ENCODE measurements at places on chromosomes 5 and 9.

DNA sequence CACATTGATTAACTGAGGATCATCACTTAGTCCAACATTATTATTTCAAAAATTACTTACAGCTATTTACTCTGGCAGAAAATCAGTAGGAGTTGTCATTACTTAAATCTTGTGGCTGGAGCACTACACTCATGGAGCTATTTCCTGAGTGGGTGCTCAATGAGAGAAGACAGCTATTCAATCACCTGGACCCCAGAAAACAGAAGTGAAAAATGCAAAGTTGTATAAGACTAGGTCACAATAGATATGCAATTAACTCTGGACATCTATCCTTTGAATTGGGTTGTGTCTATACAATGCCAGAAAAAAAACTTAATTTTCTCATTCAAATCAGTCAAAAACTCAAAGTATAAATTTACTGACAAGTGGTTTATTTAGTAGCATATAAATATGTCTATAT is 340.9 kb downstream of the EFNA5 start:
- DNase-seq = no peak

GRCh38 chr9:84953252-84953773 is 283.8 kb downstream of the NTRK2 start:
- no peak for DNase-seq

DNA sequence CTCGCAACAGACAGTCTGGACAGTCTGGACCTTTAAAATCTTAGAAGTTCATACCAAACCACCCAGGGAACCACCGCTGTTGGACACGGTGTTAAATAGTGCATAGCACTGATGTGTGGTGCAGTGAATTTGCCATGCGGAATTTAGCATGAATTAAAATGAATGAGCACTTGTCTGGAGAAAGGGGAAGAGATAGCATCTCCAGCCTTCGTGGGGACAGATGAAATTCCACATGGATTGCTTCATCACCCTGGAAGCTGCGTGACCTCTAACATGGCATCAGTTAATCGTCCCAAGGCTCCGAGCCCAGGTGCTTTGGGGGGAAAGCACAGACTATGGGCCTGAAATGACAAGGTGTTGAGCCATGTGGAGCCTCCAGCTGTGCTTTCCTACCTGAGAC is 91.4 kb downstream of the ADAMTS16 start:
- DNase-seq = no peak

- DNase-seq = no peak
These were observed 701.7 kb downstream of the CETN3 start for GRCh38 chr5:89707891-89708290.

- DNase-seq = no peak
These were observed 141.8 kb downstream of the YIPF5 start for GRCh38 chr5:144028636-144029035.

- no peak for DNase-seq
These were observed 139.5 kb upstream of the RAPGEF1 start for GRCh38 chr9:131879181-131879910.

GRCh38 chr9:125527471-125528002 is 179.5 kb downstream of the MAPKAP1 start:
- DNase-seq = no peak

- no peak for DNase-seq
These were observed 12.8 kb downstream of the LRRC8A start for GRCh38 chr9:128894764-128895163.

- DNase-seq = no peak
These were observed at the start of gene S100Z for GRCh38 chr5:76849419-76850291. Gene S100Z, plus strand, starts transcription at chr5:76850014. Its CDS starts 25,346 bp downstream, at chr5:76875360.

Measured in cortex of kidney (tissue), 1 donor.